ENCODE measurements at places on chromosomes 5 and 9. TPM values are rescaled to one million over a fixed set of nuclear protein-coding genes. Genes with fewer than 3 reads are reported as not detected.

PCDHGA4 gene
- total RNA-seq = 3.9 TPM

DDX4 gene
- not detected for total RNA-seq

SLC1A1 gene
- total RNA-seq = 19.0 TPM

CCDC192 gene
- not detected for total RNA-seq

DNA sequence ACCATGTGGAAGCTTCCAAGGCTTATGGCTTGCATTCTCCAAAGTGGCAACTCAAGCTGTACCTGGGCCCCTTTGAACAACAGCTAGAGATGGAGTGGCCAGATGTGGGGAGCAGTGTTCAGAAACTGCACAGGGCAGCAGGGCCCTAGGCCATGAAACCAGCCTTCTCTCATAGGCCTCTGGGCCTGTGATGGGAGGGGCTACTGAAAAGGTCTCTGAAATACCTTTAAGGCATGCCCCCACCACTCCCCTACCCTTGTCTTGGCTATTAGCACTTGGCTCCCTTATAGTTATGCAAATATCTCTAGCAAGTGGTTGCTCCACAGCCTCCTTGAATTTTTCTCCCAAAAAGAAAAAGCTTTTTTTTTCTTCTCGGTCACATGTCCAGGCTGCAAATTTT lies 1014.6 kb downstream of the DTWD2 start:
- H3K36me3 ChIP-seq = no peaks in the 10 kb centered on the region
- no peak overlapping the region for H3K27ac ChIP-seq
- no peaks in the 10 kb centered on the region for H3K4me1 ChIP-seq
- no peak overlapping the region for H3K4me3 ChIP-seq
- no peaks in the 10 kb centered on the region for H3K27me3 ChIP-seq

GRCh38 chr9:75229605-75230332 lies 141.5 kb downstream of the OSTF1 start:
- peak overlapping the region; percentile 33 for H3K27ac ChIP-seq
- DNase-seq = no peak
- no peaks in the 10 kb centered on the region for H3K4me1 ChIP-seq
- H3K36me3 ChIP-seq = no peaks in the 10 kb centered on the region

DNA sequence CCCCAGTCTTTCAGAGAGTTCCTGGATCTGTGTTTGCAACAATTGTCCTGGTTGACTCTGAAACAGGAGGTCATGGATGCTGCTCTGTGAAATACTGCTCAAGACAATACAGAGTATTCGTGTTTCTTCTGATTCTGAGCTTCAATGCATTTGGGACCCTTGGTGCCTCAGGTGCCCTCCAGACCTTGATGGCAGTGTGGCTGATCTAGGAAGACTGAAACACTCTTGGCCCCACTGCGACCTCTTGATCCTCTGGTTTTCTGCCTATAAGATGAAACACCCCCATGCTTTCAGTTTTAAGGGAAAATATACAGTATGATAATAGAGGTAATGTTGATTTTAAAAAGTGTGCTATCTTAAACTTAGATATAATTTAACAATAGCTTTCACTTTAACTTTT lies 67.6 kb downstream of the GDNF start:
- H3K27me3 ChIP-seq = no peaks in the 10 kb centered on the region
- no peaks in the 10 kb centered on the region for H3K36me3 ChIP-seq
- H3K4me3 ChIP-seq = no peak overlapping the region

All from kidney (tissue), 22 donors.